ENCODE measurements at places on chromosomes 4 and X.

- no peak for DNase-seq
These were observed 996.1 kb downstream of the PDHA2 start for GRCh38 chr4:96835991-96836390.

DNA sequence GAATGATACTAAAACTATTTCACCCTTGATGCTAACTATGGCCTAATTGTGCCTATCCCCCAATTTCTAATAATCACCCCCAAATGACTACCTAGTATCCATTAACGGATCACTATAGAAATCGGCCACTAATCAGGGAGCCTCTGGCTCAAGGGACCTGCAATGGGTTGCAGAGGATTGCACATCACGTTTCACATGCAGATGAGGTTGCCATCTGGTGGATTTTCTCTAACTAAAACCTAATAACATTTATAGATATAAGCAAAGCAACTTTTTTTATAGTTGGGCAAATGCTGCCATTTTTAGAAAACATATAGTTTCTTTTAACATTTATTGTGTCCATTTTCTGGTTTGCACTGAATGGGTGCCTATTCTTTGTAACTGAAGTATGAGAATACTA is 28.3 kb upstream of the ALG13 start:
- DNase-seq = no peak

DNA sequence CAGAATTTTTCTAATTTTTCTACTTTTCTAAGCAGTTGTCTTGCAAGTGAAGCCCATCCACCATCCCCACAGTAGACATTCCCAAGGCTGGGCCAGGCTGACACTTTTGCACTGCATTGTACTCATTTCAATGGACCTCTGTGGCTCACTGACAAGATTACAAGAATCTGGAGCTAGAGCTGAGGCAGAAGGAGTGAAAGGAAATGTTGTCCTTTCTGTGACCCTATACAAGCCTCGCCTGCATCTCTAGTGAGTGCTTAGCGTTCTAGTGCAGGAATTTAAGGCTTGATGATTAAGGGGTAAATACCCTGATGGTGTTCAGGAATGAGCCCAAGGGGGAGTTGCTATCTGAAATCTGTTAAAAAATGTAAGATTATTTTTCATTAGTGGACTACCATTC is 6.3 kb downstream of the MAGED1 start:
- DNase-seq = no peak

DNA sequence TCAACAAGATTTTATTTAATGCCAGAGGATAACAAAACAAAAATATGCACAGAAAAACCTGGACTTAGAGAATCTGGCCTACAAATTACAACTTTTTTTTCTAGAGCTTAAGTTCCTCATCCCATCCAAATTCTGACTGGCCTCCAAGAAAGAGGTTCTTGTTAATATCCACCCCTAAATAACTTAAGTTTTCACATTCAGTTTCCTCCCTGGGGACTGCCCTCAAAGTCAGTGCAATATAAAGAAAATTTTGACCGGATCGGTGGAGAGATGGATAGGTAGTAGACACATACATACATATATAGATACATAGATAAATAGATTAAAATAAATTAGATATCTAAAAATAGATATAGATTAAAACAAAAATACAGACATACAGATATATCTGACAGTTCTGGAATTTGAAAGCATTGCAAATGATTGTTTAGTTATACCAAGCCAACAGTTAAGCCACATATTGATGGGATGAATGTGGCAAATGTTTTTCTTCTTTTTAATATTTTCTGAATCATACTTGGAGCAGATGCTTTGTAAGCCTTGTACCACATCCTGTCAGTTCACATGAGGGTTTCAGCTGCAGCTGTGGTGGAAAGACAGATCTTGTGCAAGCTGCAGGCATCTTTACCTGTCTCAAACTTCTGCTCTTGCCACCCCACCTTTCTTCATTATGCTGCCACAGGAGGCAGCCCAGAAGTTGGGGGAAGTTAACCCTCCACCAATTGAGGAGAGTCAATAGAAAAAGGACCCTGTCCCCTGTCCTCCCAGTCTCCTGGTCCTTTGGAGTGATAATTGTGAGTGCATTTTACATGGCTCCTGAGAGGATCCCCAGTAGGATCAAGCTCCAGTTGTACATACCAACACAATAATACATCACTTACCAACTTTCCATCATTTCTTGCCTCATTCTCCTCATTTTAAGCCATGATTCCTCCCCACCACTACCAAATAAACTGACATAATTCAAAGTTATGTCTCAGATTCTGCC is 58.5 kb upstream of the PRDM8 start:
- DNase-seq = peak; percentile 15

- no peak for DNase-seq
These were observed 566.1 kb upstream of the BOD1L1 start for GRCh38 chr4:14193601-14194000.

GRCh38 chrX:16160729-16161128 is 6.6 kb upstream of the MAGEB17 start:
- no peak for DNase-seq

DNA sequence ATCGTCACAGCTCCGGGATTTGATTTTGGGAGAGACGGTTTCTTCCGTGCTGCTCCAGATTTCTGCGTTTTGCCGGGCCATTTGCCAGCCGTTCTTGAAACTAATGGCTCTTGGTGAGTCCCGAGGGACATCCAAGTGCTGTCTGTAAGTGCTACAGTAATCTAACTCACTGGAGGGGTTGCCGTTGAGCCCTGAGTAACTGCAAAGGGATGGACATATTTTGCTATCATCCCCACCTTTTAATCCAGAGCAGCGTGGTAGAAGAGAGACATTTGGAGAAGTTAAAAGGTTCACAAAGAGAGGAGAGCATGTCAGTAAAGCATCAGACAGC is 88.9 kb upstream of the PDLIM3 start:
- no peak for DNase-seq

GRCh38 chr4:72449705-72450104 is 119.3 kb downstream of the ADAMTS3 start:
- no peak for DNase-seq
